Activated CD8-positive, alpha-beta memory T cell treated with anti-CD3 and anti-CD28 coated beads for 1 hour (primary cell): ENCODE measurements at places on chromosomes 1 and 21.

- DNase-seq = peak; percentile 52
These were observed 12.0 kb upstream of the RHBG start for GRCh38 chr1:156356875-156357534.

GRCh38 chr1:235992868-235993267 lies 72.0 kb downstream of the NID1 start:
- no peak for DNase-seq

DNA sequence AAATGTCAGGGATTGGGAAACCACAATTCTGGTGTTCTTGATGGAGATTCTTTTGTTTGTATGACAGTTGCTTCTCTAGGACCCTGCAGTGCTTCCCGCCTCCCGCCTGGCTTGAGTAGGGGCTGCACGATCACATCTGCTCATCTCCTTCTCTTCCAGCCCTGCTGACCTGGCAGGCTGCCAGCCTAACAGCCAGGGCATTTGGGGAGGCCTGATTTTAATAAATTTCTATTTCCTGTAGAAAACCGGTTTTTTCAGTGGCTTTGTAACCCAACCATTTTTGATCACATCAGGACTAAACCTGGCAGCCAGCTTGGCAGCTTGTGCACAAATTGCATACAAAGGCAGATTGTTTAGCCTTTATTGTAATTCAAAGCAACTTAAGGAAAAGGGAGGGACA lies 78.9 kb downstream of the UBE2U start:
- DNase-seq = no peak

GRCh38 chr1:106753066-106753465 lies 303.4 kb upstream of the PRMT6 start:
- no peak for DNase-seq

GRCh38 chr1:241870336-241870735 lies 22.3 kb downstream of the EXO1 start:
- DNase-seq = no peak

GRCh38 chr1:218171302-218171893 lies 113.7 kb upstream of the RRP15 start:
- no peak for DNase-seq

- no peak for DNase-seq
These were observed 27.1 kb upstream of the RERE start for GRCh38 chr1:8844501-8845006.

DNA sequence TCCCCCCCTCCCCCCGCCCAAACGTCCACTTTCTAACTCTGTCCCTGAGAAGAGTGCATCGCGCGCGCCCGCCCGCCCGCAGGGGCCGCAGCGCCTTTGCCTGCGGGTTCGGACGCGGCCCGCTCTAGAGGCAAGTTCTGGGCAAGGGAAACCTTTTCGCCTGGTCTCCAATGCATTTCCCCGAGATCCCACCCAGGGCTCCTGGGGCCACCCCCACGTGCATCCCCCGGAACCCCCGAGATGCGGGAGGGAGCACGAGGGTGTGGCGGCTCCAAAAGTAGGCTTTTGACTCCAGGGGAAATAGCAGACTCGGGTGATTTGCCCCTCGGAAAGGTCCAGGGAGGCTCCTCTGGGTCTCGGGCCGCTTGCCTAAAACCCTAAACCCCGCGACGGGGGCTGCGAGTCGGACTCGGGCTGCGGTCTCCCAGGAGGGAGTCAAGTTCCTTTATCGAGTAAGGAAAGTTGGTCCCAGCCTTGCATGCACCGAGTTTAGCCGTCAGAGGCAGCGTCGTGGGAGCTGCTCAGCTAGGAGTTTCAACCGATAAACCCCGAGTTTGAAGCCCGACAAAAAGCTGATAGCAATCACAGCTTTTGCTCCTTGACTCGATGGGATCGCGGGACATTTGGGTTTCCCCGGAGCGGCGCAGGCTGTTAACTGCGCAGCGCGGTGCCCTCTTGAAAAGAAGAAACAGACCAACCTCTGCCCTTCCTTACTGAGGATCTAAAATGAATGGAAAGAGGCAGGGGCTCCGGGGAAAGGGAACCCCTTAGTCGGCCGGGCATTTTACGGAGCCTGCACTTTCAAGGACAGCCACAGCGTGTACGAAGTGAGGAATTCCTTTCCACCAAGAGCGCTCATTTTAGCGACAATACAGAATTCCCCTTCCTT lies 158.1 kb downstream of the RUNX1 start:
- DNase-seq = no peak

- DNase-seq = no peak
These were observed 2.7 kb upstream of the KIF21B start for GRCh38 chr1:201026234-201026633.

DNA sequence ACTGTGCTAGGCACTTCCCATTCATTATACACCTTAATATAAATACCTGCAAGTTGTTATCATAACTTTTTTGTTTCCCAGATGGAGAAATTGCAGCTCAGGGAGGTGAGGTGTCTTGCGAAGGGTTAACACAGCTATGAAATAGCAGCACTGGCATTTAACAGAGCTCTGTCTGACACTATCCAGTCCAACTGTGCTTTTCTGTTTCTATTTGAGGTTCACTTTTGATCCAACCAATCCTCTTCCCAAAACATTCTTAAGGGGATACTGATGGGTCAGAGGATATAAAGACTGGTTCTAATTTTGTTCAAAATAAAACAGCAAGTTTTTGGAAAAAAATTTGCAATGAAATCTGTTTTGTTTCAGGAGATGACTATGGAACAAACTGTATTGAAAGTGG lies 46.5 kb upstream of the C8B start:
- no peak for DNase-seq

GRCh38 chr1:165856021-165856420 lies 28.6 kb downstream of the UCK2 start:
- no peak for DNase-seq

DNA sequence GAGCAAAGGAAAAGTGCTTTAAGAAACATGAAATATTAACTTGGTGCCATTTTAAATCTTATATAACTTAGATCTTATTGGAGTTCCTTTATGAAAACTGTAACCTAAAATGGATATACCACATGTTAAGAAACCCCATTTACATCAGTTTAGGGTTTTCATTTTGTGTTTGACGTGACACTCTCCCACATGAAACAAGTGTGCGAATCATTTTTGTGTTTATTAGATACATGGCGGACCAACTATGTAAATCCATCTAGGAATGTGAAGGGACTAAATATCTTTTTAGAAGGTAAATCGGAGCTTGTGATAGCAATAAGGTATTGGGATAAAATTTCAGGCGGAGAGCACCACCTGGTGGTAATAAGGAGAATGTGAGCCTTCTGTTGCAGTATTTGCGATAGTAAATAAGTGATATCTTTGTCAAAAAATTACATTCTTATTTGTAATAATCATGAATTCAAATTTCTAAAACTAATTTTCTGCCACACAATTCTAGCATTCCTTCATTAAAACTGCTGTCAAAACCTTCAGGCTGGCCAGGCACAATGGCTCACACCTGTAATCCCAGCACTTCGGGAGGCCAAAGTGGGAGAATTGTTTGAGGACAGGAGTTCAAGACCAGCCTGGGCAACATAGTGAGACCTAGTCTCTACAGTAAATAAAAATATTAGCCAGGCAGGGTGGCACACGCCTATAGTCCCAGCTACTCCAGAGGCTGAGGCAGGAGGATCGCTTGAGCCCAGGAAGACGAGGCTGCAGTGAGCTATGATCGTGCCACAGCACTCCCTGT lies 31.3 kb downstream of the SMAP2 start:
- DNase-seq = no peak

DNA sequence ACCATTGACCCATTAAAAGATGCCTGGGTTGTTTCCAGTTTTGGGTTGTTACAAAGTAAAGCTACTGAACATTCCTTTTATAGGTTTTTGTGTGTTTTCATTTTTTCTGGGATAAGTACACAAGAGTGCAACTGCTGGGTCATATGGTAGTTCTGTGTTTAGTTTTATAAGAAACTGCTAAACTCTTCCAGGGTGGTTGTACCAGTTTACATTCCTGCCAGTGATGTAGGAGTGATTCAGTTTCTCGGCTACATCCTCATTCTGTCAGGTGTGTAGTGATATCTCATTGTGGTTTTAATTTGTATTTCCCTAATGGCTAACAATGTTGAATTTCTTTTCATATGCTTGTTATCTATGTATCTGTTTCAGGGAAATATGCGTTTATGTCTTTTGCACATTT lies 58.5 kb upstream of the DNAJC6 start:
- no peak for DNase-seq

GRCh38 chr1:32242341-32242851 lies 4.6 kb upstream of the FAM167B start:
- no peak for DNase-seq

DNA sequence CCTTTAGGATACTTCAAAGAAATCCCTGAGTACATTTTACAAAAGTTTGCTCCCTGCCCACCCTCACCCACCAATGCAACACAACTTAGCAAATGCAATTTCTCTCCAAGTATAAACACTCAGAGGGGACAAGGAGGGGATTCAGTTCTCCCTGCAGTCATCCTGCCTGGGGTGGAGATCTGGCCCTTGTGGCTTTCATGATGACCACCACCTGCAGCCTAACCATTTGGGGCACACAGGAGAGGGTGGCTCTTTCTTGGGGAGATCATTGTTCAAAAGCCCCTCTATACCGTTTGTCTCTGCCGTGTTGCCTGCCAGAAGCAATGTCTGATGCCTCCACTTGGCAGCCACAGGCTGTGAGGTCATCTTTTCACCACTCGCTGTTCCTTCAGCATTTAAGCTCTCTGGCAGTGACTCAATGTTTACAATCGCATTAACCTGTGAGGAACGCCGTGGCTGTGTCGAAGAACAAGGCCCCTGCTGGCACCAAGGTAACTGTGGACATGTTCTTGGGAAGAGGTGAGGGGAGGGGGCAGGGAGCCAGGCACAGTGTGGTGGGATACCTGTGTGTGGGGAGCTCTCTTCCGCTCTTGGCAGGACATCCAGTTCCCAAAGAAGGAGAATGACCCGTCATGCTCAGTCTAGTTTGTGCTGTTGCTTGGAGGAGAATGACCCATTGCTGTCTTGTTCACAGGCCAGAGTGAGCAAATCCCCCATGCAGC lies 103.9 kb upstream of the DUSP10 start:
- DNase-seq = no peak

GRCh38 chr1:65508051-65508450 lies 87.6 kb downstream of the LEPR start:
- DNase-seq = no peak

DNA sequence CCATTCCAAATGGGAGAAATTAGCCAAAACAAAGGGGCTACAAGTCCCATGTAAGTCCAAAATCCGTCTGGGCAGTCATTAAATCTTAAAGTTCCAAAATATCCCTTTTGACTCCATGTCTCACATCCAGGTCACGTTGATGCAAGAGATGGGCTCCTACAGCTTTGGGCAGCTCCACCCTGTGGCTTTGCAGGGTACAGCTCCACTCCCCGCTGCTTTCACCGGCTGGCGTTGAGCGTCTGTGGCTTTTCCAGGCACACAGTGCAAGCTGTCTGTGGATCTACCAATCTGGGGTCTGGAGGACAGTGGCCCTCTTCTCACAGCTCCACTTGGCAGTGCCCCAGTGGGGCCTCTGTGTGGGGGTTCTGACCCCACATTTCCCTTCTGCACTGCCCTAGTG lies 130.2 kb downstream of the TPR start:
- DNase-seq = no peak

GRCh38 chr1:64948905-64949833 lies 17.2 kb downstream of the JAK1 start:
- DNase-seq = no peak

GRCh38 chr1:27622828-27623227 lies 12.2 kb downstream of the FGR start:
- no peak for DNase-seq

DNA sequence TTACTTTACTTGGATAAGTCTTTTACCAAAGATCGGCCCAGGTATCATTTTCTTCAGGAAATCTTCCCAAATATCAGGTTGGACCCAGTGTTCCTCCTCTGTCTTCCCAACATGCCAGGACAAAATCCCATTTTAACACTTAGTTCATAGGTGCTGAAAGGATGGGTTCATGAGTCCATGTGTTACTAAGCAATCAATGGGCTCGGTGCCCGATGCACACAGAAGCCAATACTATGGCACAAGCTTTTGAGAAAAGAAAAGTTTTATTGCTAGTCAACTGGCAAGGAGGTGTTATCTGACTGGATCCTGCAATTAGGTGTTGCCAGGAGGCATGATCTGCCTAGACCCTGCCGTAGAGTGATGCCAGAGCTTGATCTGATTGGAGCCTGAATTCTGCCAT lies 133.3 kb upstream of the SLC44A3 start:
- DNase-seq = no peak

DNA sequence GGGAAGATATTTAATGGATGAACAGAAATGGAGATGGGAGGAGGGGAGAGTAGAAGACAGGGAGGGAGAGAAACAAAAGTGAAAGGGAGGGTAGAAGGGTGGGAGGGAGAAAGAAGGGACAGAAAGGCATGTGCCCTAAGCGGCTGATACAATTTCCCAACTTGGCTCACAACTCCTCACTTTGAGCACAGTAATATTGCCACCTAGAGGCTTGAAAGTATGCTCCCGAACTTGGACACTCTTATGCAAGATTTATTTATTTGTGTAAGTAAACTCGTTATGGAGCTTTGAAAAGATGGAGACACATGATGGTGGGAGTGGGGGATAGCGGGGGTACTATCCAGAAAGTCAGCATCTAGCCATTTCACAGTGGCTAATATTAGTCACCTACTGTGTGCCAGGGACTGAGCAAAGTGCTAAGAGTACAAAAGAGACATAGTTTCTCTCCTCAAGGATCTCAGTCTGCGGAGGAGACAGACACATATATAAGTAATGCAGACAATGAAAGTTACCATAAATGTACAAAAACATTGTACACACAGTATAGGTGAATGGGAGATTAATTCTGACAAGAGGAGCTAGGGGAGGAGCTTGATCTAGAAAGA lies 189.7 kb downstream of the SEC16B start:
- no peak for DNase-seq

DNA sequence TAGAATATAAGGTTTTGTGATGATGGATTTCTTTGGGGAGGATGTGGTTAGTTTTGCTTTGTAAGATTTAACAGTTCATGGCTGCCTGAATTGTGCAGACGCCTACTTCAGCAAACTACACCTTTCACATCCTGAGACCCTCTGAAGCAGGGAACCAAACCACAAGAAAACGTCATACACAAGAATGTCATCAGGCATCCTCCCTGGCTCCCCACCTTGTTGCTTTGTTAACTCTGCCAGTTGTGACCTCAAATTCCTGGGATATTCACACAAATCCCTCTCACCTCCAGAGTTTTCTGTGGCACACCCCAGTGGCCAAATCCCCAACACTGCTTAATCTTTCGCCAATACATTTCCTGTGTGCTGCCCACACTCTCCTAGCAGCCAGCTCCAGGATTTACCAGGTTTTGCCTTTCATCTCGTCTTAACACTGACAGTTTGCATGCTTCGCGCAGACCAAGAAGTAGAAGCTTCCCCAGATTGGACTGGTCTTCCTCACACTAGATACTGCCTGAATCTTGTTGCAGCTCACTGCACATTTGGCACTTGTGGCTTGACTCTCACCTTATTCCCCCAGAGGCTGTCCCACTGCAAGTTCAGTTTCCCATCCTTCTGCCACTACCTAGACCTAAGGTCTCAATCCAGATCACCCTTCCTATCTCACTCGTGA lies 51.1 kb upstream of the CTTNBP2NL start:
- DNase-seq = no peak
